Effector memory CD8-positive, alpha-beta T cell (primary cell): ENCODE measurements at places on chromosomes 1 and 21.

DNA sequence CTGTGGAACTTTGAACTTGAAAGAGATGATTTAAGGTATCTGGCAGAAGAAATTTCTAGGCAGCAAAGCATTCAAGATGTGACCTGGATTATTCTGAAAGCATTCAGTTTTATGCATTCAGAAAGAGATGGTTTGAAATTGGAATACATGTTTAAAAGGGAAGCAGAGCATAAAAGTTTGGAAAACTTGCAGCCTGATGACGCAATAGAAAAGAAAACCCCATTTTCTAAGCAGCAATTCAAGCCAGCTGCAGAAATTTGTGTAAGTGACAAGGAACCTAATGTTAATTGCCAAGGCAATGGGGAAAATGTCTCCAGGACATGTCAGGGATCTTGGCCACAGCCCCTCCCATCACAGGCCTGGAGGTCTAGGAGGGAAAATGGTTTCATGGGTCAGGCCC lies 354.0 kb downstream of the ZNF326 start:
- DNase-seq, result no peak

GRCh38 chr1:195332102-195332501 lies 1276.1 kb downstream of the KCNT2 start:
- no peak for DNase-seq

- DNase-seq, result no peak
These were observed 5.3 kb downstream of the SYTL1 start for GRCh38 chr1:27346991-27347624.

DNA sequence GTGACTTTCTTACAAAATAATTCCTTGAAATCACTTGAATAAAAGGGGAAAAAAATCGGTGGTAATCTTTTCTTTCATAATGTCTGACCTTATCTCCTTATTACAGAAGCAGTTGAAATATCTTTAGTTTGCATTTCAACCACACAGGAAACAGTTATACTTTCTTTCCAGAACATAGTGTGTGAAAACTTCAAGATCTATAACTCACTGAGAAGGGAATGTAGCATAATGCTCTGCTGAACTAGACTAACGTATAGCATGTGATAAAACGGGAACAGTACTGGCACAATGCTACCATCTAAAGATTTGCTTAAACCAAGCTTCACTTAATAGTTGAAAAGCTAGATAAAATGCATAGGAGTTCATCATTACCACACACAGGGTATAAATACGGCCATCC lies 45.0 kb downstream of the VAV3 start:
- DNase-seq, result no peak

GRCh38 chr21:30083225-30083945 lies 83.2 kb downstream of the CLDN17 start:
- DNase-seq, result no peak

GRCh38 chr1:1080122-1080757 lies 6.1 kb upstream of the RNF223 start:
- no peak for DNase-seq

GRCh38 chr1:232037774-232038388 lies 411.3 kb downstream of the DISC1 start:
- no peak for DNase-seq

DNA sequence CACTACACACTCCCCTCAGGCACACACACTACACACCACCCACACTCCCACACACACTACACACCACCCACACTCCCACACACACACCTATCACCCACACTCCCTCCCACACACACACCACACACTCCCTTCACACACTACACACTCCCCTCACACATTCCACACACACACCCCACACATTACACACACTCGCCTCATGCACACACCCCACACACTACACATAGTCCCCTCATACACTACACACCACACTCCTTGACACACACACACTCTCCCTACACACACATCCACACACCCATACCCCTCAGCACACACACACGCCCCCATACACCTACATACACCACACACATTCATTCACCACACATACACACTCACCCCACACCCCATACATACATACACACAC lies 31.0 kb upstream of the SELENON start:
- DNase-seq, result no peak

- no peak for DNase-seq
These were observed at the start of gene S100A1 for GRCh38 chr1:153627715-153628626. S100A1 (plus strand) TSS chr1:153628434; CDS start chr1:153630522, 2,088 bp downstream.

DNA sequence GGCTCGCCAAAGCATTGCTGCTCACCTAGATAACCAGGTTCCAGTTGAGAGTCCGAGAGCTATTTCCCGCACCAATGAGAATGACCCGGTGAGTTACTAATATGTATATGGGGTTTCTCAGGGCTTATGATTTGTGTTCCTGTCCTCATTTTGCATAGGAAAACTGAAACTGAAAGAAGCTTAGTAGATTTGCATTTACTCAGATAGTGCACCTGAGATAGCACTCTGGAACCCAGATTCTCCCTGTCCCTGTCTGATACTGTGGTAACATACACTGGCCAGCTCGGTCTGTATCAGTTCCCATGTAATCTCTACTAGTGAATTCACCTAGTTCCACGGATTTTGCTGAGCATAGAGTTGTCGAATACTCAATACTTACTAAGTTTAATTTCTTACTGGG lies 28.1 kb downstream of the DAP3 start:
- no peak for DNase-seq

GRCh38 chr1:46489638-46490405 lies at the start of gene DMBX1:
DMBX1 (plus strand) TSS chr1:46489836; CDS start chr1:46507011, 17,175 bp downstream.
- no peak for DNase-seq

- DNase-seq, result no peak
These were observed 26.4 kb downstream of the WLS start for GRCh38 chr1:68205794-68206358.

GRCh38 chr1:205015241-205015640 lies 27.8 kb upstream of the CNTN2 start:
- no peak for DNase-seq

GRCh38 chr1:188988589-188988988 lies 1489.1 kb downstream of the BRINP3 start:
- DNase-seq, result no peak

GRCh38 chr1:21517161-21517589 lies 8.0 kb downstream of the ALPL start:
- no peak for DNase-seq

DNA sequence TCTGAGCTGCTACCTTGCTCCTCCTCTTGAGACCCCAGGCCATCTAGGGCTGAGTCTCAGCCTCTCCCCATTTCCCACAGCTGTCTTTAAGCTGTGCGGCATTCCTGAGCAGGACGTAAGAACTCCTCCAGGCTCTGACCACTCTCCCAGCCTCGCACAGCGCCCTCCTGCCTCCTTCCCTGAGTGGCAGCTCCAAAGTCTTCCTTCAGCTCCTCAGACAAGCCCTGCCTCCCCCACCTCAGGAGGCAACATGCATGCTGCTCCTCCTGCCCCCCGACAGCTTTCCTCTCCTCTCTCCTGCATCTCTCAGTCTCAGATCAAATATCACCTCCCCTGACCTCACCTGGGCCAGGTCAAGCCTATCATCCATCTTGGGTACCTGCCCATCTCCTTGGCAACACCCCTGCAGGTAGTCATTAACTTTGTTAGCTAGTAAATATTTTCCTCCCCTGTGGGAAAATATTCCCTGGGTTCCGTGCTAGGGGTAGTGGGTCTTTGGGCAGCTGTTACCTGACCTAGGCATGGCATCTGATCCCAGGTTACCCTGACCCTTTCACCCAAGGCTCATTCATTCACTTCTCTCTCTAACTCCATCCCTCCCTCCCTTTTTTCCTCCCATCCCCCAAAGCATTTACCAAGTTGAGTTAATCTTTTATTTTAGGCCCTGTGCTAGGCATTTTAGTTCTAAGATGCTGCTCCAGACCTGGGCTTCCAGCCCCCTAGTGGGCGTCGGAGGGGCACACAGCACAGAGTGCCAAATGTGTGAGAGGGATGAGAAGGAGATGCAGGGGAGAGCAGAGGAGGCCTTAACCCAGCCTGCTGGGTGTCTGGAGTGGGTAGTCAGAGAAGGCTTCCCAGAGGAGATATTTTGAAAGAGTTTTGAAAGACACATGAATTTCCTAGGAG lies 419.9 kb downstream of the PTPRU start:
- DNase-seq, result no peak

GRCh38 chr1:234683127-234683860 lies 73.3 kb upstream of the IRF2BP2 start:
- DNase-seq, result no peak

GRCh38 chr1:47725511-47725991 lies 271.6 kb downstream of the TRABD2B start:
- no peak for DNase-seq

- no peak for DNase-seq
These were observed 45.2 kb downstream of the MATN1 start for GRCh38 chr1:30678209-30678608.

DNA sequence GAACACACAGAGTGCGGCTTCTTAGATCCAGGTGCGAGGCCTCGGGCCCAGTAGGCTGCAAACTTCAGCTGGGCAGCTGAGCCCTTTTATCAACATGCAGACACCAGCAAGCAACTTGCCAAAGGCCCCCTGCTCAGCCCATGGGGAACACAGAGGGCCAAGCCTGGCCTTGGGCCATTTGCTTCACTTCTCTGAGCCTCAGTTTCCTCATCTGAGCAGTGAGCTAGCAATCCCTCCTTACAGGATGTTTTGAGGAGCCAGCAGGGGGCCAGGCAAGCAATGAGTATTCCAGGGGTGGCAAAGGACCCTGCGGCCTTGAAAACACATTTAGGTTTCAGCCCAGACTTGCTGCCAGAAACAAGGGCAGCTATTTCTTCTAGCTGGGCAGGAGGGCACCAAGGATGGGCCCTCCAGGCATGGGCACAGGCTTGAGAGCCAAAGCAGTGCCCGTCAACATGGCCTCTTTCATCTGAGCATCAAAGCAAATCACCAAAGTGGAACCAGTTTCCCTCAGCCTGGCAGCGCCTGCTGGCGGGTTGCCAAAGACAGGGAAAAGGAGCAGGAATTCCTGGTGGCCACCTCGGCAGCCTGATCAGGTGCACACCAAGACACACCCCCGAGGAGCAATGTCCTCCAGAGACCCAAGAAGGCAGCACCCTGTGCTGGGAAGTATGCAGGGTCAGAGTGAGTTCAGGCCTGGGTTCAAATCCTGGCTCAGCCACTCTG lies 1.4 kb downstream of the MATN1 start:
- no peak for DNase-seq

DNA sequence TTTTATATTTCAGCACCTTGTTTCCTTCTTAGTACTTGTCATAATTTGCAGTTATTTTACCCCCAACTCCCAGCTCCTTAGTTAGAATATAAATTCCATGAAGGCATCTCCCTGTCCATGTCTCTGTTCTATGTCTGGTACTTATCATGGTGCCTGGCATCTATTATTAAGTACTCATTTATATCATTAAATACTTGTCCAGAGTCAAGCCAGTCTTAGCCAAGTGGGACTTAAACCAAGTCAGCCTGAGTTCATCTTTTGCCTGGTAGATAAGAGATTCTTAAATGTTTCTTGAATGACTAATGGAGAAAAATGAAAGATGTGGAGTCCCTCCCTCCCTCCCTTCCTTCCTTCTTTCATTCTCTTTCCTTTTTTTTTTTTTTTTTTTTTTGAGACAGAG lies 9.4 kb downstream of the SLC25A44 start:
- DNase-seq, result no peak

GRCh38 chr1:83735526-83735925 lies 263.4 kb downstream of the TTLL7 start:
- no peak for DNase-seq

DNA sequence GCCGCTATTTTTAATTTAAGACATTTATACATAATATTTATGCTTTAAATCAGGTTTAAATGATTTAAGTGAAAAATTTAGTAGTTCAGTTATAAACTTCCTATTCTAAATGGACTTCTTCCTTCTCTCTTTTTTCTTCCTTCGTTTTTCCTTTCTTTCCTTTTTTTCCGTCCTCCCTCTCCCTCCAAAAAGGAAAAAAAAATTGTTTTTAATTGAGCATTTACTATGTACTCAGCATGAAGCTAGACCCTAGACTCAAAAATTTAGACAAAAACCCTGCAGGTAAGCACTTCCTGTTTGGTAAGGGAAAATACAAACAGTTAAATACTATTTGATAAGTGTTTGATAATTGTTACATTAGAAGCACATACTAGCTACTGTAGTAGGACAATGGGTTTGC lies 2.6 kb upstream of the TM2D1 start:
- no peak for DNase-seq

DNA sequence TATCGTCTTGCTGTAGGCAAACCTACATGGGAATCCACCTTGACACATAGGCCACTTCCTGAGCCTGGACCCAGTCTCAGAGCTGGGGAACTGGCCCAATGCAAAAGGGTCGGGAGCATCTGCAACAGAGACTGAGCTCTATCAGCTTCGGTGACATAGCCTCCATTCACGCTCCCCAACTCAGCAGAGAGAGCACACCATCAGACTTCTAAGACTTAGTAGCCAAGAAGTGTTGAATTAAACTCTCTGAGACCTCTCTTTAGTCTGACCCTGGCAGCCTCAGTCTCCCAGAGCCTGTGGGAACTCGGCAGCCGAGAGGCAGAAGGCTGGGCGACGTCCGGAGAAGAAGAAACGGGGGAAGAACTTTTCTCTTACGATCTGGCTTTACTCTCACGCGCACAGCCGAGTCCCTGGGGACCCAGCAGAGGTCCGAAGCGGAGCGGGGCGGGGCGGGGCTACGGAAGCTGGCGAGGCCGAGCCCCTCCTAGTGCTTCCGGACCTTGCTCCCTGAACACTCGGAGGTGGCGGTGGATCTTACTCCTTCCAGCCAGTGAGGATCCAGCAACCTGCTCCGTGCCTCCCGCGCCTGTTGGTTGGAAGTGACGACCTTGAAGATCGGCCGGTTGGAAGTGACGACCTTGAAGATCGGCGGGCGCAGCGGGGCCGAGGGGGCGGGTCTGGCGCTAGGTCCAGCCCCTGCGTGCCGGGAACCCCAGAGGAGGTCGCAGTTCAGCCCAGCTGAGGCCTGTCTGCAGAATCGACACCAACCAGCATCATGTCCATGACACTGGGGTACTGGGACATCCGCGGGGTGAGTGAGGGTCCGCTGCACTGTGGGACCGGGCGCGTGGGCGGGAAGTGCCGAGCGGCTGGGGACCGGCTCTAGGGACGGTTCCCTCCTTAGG lies at the start of gene GSTM4:
Gene GSTM4 (plus strand): TSS at position 485 of the 905 bp plus-strand sequence. CDS start 291 bp downstream, at position 776.
- DNase-seq, result peak; percentile 32

DNA sequence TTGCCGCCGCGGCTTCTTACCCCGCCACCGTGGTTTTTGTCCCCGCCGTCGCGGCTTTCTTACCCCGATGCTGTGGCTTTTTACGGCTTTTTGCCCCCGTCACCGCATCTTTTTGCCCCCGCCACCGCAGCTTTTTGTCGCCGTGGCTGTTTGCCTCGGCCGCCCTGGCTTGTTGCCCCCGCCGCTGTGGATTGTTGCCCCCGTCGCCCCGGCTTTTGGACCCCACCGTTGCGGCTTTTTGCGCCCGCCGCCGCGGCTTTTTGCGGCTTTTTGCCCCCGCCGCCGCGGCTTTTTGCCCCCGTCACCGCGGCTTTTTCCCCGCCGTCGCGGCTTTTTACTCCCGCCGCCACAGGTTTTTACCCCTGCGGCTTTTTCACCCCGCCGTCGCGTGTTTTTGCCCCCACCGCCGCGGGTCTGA lies 3934.3 kb downstream of the SRGAP2C start:
- DNase-seq, result no peak

DNA sequence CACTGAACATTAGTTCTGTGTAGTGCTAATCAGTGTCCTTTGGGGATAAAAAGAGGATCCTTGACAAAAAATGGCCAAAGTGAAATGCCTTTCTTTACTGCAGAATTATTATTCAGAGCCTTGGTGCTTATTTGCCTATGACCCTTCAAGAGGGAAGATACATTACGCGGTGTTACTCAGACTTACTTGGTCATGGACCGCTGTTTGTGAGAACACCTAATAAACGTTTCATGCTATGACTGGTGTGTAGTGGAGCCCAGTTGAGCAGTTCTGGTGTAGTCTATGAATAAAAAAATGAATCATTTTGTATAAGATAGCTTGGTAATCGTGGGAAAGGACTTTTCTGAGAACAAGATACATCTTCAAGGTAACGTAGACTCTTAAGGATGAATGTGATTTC lies 8.3 kb downstream of the NFYC start:
- no peak for DNase-seq
